Cortex of kidney (tissue), 1 donor: ENCODE measurements at places on chromosomes 2 and 18.

GRCh38 chr2:130920415-130921163 is 83.9 kb downstream of the ARHGEF4 start:
- no peak for DNase-seq

DNA sequence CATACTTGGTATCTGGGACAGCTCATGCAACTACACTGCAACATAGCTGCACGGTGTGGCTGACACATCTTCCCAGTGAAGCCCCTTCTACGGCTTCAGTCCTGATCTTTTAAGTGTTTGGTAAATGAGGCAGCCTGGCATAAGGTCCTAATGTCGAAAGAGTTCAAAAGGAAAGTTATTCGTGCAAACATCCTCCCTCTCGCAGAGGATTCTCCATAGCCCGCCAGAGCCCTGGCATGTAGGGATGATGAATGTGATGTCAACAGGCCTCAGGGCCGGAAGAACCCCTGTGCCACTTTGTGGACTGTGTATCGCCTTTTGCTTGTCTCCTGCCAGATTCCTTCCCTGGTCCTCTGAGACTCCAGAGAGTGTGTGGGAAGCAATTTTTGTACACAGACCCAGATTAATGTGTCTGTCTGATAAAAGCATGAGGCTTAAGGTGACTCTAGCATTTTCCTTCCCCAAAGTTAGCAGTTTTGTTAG is 88.5 kb downstream of the SOCS6 start:
- no peak for DNase-seq

DNA sequence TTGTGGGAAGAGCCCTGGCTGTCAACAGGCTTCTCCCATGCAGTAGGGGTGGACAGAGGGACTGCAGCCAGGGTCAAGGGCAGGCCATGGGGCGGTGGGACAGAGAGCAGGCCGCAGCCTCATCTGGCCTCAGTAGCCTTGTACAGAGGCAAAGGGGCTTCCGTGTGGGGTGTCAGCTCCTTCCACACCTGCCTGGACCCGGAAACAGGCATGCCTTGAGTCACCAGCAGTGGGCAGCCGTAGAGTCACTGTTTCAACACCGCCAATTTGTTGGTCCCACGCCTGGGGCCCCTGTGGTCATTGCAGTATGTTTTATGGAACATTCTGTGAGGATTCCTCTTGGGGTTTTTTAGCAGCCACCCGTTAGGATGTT is 173.0 kb downstream of the SMAD7 start:
- no peak for DNase-seq

GRCh38 chr2:221097949-221098348 is 474.2 kb downstream of the EPHA4 start:
- DNase-seq: no peak

DNA sequence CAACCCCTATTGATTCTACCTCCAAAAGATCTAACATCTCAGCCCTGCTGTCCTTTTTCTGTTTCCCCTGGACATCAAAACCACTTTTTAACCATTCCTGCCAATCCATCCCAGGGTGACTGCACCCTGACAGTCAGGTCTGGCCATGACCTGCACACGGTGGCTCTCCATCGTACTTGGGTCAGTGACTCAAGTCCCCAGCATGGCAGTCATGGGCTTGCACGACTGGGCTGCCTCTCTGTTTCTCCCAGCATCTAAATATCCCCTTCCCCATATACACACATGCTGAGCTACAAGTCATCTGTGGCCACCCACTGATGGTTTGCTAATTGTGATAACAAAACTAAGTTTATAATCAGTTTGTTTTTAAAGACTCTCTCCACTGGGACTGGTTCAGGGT is 6.6 kb downstream of the NCK2 start:
- DNase-seq: no peak

DNA sequence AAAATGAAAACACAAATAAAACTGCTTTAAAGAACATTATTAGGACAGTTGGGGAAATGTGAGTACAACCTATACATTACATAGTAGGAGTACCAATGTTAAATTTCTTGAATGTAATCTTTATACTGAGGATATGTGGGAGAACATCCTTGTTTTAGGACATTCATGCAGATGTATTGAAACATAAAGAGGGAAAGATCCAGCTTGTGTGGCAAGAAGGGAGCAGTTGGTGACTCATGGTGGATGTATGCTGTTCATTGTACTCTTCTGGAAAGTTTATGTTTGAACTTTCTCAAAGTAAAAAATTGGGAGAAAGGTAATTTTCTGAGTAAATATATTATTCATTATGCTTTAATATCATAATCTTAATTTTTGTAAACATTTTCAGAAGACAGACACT is 132.1 kb upstream of the DLGAP1 start:
- no peak for DNase-seq

GRCh38 chr2:51420511-51420910 is 388.6 kb upstream of the NRXN1 start:
- DNase-seq: no peak

- no peak for DNase-seq
These were observed 1.6 kb downstream of the TIMM21 start for GRCh38 chr18:74149878-74150277.
